Right renal pelvis (tissue), 4 donors: ENCODE measurements at places on chromosomes 11 and 22. TPM values are rescaled to one million over a fixed set of nuclear protein-coding genes. Genes with fewer than 3 reads are reported as not detected.

Gene CHORDC1
- polyA plus RNA-seq, result 57.4 TPM

Gene CALCA
- 13.4 TPM for polyA plus RNA-seq

Gene DDI1
- polyA plus RNA-seq, result not detected

Gene HIC2
- 9.8 TPM for polyA plus RNA-seq

Gene OR8A1
- 0.04 TPM for polyA plus RNA-seq

Gene RHOD
- polyA plus RNA-seq, result 7.3 TPM

Gene INS
- polyA plus RNA-seq, result not detected

Gene BIRC3
- 1.5 TPM for polyA plus RNA-seq

Gene C11orf86
- polyA plus RNA-seq, result not detected

Gene CD3G
- 0.15 TPM for polyA plus RNA-seq

DNA sequence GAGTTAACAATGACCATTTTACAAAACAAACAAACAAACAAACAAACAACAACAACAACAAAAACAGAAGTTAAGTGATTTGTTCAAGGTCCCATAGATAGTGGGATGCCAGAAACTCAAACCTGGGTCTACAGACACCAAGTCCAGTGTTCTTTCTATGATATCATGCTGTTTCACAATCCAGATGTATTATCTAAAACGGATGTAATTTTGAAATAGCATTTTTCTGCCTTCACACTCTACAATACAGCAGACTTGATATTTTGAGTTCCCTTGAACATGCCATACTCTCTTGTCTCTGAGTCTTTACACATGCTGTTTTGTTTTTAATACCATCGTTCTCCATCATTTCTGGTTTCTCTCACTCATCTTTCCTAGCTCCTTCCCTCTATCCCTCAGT lies 104.5 kb downstream of the RELT start:
- no peak for DNase-seq

- no peak for DNase-seq
These were observed 74.9 kb downstream of the DSCAML1 start for GRCh38 chr11:117722082-117722481.

DNA sequence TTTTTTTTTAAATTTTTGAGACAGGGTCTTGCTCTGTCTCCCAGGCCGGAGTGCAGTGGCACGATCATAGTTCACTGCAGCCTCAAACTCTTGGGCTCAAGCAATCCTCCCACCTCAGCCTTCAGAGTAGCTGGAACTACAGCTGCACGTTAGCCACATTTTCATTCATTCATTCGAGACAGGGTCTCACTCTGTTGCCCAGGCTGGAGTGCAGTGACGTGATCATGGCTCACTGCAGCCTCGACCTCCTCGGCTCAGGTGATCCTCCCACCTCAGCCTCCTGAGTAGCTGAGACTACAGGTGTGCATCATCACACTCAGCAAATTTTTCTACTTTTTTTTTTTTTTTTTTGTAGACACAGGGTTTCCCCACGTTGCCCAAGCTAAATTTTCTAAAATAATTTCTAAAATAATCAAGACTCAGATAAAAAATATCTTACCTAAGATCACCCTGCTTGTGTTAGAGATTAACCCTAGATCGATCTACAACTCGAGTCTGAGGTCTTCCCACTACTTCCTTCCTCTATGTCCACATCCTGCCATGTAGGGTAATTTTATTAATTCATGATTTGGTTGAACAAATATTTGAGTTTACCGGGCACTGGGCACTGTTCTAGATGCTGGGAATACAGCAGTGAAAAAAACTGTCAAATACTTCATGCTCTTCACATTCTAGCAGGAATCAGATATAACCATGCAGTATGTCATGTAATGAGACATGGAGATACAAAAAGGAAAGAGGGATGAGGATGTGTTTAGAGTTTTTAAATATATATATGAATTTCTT lies 15.1 kb downstream of the EIF4G2 start:
- DNase-seq, result no peak

- no peak for DNase-seq
These were observed 101.7 kb upstream of the PAX6 start for GRCh38 chr11:31912808-31913207.

DNA sequence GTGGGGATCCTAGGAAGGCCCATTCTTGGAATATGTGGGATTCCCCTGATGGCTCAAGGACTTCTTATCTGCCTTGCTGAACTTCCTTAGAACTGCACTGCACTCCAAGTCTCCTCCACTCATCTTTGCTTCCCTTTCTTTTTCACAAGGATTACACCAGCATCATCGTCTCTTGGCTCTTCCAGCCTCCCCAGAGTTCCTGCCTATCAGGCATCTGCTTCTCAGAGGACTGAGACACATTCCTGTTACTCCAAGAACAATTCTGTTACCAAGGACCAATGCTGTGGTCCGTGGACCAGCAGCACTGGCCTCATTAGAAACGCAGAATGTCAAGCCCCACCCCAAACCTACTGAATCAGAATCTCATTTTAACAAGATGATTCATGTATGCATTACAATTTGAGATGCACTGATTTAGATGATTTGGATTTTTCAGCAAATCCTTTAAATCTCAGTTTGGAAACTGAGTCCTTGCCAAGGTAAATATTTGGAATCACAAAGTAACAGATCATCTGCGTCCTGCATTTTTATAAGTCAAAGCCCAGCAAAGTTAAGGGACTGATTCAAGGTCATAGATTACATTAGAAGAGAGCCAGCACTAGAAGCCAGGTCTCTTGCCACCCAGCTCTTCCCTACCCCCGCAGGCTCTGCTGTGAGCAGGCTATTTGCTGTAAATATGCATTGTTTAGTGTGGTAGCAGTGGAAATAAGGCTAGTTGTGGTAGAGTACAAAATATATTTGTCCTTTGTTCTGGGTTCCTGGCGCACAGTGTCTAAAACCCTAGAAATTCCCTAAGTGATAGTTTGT lies 110.9 kb downstream of the SWAP70 start:
- no peak for DNase-seq

- DNase-seq, result no peak
These were observed 1461.6 kb downstream of the BRD1 start for GRCh38 chr22:48366056-48366455.

- DNase-seq, result no peak
These were observed 21.7 kb upstream of the ABTB2 start for GRCh38 chr11:34379539-34379938.

GRCh38 chr22:30185129-30185528 lies 61.4 kb downstream of the LIF start:
- no peak for DNase-seq

GRCh38 chr11:31236143-31236542 lies 133.4 kb downstream of the DCDC1 start:
- DNase-seq, result no peak

DNA sequence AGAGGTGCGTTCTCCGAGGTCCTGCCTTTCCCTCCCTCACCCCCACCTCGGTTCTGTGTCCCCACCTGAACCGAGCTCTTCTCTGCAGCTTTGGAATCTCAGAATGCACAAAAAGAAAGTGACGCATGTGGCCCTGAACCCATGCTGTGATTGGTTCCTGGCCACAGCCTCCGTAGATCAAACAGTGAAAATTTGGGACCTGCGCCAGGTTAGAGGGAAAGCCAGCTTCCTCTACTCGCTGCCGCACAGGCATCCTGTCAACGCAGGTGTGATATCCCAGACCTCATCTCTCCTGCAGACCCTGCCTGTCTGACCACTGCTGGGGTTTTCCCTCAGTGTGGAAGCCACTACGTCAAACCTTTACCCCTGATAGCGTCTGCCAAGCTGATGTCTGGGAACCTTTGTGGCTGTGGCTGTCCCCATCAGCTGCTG lies 13.9 kb downstream of the ACP2 start:
- no peak for DNase-seq

- DNase-seq, result no peak
These were observed 5.7 kb upstream of the MYEOV start for GRCh38 chr11:69287968-69288882.

DNA sequence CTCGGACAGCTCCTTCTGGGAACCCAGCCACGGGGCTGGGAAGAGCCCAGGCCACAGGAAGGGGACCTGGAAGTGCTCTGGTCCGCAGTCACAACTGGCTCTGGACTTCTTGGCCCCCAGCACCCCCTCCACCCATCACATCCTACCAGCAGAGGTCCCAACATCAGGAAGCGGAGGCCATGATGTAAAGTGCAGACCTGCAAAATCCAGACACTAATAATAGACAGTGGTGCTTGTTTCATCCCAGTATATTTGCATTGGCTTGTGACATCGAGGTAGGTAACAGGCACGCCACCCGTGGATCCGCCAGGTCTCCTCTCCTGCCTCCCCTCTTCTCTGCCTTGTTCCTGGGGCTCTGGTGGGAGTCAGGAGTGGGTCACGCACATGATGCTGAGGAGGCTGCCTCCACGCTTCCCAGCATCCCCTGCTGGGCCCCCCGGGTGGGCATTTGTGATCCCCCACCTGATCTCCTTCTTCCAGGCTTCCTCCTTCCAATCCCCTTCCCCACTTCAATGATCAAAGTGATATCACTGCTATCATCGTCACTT lies 1454.0 kb downstream of the BRD1 start:
- DNase-seq, result no peak

GRCh38 chr11:118939953-118940598 lies 14.3 kb upstream of the BCL9L start:
- no peak for DNase-seq

GRCh38 chr11:107876141-107876540 lies 17.6 kb upstream of the SLC35F2 start:
- no peak for DNase-seq

DNA sequence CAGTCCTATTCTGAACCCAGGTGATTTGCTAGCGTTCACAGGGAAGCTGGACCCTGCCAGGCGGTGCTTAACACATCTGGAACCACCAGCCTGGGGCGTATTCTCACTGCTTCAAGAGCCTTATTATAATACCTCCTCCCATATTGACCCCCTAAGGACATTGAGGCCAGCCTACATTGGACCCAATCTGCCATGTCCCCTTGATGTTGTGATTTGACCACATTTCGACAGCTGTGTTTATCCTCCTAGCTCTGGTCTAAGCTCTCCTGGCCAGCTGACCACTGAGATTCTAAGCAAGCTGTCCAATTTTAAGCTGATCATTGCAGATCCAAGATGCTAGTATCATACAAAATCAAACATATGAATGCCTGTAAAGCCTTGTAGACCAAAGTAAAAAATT lies 148.1 kb upstream of the BLID start:
- DNase-seq, result no peak

DNA sequence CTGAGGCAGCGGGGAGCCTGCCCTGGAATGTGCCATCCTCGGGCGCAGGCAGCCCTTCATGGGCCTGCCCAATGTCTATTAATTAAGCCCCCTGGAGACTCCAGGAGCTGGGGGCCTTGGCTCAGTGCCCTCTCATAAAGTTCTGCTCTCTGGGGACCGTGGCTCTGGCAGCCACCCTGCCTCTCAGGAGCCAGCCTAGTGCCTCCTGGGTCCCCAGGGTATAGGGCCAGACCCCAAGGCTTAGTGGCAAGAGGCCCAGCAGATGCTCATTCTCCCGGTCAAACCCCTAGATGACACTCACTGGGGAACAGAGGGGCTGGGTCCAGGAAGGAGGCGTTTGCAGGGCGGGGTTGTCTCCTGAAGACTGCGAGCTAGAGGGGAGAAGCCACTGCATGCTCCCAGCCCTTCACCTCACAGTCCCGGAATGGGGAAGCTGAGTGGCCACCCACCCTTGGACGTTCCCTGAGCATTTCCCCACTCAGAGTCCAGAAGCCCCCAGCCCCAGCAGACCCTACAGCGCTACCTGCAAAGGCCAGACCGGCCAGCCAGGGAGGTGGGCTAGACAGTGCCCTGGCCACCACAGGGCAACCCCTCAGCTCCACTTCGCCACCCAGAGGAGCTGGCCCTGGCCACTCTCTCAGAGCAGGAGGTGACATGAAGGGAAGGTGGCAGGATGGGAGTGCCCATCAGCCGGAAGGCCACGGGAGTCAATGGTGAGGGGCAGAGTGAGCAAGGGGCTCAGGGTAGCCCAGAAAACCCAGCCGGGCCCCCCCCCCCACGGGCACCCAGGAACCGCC lies 83.0 kb downstream of the CDKN1C start:
- DNase-seq, result no peak

- DNase-seq, result no peak
These were observed 452 bp downstream of the MACROD1 start for GRCh38 chr11:64165481-64165841.

DNA sequence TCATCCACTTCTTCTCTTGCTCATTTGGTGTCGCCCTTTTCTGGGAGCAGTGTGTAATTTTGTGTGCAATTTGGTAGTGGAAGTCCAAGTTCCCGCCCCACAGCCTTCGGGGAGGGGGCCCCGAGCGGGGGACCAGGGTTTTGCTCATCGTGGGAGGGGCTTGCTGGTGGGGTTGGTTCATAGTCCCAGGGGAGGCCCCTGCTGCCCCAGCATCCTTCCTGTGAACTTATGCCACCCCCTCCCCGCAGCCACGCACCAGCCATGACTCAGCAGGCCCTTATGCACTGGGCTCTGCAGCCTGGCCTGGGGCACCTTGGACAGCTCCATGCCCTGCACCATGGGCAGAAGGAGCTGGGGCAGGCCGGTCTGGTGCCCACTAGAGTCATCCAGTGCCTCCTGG lies 1183.6 kb downstream of the BRD1 start:
- no peak for DNase-seq

DNA sequence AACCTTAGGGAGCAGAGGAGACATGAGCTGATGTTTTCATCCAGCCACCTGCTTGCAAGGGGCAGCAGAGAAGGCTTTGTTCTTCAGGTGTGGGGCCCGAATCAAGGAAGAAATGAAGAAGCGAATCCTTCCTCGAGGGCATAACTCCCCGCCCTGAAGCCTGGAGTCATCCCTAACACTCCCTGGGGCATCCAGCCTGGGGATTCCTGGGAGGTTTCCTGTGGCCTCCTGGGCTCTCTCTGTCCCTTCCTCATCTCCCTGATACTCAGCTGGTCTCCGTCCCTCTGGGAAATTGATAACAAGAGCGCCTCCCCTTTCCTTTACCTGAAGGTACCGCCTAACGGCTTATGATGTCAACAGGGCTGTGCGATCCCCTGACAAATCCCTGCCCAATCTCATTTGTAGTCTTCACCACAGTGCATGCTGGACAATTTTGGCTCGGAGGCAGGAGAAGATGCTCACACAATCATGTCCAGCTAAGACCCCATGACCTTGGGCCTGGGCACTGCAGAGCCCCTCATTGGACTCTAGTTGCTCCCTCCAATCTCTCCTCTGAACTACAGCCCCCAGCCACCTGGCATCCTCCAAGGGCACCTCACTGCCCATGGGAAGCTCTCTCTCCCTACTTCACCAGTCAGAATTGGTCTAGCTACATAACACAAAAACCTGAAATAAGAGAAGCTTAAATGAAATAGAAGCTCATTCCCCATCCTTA lies 80.6 kb upstream of the RTL6 start:
- DNase-seq, result no peak

GRCh38 chr11:102144357-102145355 lies 34.4 kb downstream of the YAP1 start:
- no peak for DNase-seq

GRCh38 chr11:111193924-111194490 lies 51.5 kb upstream of the POU2AF2 start:
- no peak for DNase-seq
